ENCODE measurements at places on chromosomes 5 and 9.

DNA sequence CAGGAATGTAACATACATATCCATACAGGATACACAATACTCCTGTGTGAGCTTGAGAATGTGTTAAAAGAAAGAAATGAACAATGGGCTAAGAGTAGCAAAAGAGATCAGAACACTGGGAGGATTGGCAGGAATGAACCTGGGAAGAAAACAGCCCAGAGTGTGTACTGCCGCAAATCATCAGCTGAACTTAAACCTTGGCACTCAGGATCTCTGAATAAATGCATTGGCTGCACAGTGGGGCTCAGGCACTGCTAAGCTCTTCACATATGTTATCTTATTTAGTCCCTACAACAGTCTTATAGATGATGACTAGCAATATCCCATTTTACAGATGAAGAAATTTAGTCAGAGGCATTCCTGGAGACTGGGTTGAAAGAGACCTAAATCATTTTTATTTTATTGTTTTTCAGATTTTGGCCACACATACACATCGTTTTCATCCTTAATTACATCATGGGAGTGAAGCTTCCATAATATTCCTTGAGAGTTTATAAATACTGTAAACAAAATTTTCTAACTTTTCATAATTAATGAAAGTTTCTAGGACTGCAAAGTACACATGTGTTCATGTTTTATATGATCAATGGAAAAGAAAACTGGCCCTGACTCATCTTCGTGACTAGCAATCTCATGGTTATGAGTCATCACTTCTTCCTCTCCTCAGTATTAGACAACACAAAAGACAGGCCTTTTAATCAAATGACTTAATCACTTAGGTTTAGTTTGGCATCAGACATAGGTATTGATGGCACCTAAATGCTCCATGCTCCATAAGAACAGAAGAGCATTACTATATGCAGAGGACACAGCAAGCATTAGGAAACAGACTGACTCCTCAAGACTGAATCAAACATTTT is 59.2 kb downstream of the CDH18 start:
- DNase-seq = no peak

DNA sequence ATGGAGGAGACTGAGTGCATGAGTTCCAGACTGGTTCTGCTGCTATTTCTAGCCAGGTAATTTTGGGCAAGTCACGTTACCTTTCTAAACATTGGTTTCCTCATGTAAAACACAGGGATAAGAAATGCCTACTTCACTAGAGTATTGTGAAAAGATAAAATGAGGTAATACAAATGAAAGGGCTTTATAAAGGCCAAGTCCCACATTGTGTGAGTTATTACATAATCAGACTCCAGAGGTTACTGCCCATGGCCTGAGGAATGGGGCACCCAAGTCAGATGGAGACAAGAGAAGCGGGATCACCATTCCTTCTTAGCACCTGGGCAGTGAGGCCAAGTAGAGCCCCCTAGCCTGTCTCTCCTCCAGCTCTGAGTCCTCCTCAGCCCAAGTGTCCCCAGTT is 7.5 kb downstream of the HBEGF start:
- DNase-seq = no peak

GRCh38 chr9:134938346-134939079 is 20.8 kb upstream of the FCN1 start:
- no peak for DNase-seq

GRCh38 chr5:72065751-72066255 is 41.5 kb upstream of the MAP1B start:
- no peak for DNase-seq

DNA sequence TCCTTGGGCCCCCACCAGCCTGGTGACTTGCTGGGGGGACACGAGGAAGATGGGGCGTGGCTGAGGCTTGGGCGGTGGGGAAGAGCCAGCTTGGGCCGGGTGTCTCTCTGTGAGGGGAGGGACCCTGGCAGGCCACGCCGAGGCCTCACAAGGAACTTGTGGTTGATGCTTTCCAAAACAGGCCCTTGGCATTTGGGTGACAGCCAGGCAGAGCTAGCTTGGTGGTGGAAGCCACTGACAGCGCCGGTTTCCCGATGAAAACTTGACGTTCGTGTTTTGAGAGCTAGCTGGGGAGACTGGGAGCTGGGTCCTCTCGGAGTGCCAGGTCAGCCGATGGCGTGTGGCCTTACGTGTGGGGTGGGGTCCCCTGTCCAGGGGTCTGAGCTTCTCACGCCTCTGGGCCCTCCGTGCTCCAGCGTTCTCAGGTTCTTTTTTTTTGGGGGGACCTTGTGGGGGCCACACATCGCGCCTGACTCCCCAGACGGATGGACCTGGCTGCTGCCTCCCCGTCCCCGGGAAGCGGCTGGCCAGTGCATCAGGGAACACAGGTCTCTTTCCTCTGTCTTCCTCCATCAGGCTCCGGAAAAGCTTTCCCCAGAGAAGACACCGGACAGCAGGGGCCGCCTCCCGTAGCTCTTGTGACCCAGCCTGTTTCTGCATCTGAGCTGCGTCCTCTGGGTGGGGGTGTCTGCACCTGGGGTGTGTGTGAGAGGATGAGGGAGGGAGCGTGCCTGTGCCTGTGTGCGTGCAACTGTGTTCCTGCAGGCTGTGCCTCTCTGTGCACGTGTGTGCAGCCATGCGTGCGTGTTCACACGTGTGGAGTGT is 129.3 kb upstream of the LPCAT1 start:
- no peak for DNase-seq

GRCh38 chr5:67133776-67134175 is 62.8 kb downstream of the CD180 start:
- DNase-seq = no peak

- no peak for DNase-seq
Observed at GRCh38 chr5:126778675-126779403, 1.9 kb downstream of the LMNB1 start.

DNA sequence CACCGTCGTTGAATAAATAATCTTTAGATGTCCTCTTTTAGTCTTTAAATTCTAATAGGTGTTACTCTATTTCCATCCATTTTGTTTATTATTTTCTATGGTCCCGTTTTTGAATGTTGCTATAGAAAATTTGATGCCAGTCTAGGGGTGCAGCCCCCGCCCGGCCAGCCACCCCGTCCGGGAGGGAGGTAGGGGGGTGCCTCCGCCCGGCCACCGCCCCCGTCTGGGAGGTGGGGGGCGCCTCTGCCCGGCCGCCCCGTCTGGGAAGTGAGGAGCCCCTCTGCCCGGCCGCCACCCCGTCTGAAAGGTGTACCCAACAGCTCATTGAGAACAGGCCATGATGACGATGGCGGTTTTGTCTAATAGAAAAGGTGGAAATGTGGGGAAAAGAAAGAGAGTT is 2372.2 kb upstream of the WWC1 start:
- DNase-seq = no peak

DNA sequence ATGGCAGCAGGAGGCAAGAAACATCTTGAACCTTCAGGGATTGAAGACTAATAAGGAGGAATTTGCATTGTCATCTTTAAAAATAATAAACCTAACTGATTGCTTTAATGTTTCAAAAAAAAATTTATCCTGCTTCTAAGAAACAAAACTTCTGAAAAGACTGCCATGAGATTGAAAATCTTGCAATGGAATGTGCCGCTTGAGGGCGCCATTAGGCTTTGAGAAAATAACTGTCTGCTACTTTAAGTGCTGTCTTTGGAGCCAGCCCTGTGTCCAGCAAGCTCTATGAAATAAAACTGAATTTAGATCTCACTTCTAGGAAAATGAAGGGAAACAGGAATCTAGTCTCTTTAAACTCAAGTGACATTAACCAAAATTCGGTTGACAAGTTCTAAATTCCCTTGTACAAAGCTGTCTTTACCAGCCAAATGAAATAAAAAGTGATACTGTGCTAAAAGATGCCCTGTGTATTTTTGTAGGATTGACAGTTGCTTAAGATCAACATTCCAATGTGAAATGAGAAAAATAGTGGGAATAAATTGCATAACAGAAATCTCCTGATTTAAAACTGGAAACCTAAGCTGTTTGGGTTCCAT is 79.4 kb downstream of the ESM1 start:
- DNase-seq = peak; percentile 63

GRCh38 chr9:109730228-109730627 is 49.8 kb upstream of the PALM2AKAP2 start:
- DNase-seq = no peak

- no peak for DNase-seq
Observed at GRCh38 chr5:174601946-174602345, 122.4 kb upstream of the MSX2 start.

GRCh38 chr5:133952729-133953567 is 15.5 kb downstream of the C5orf15 start:
- DNase-seq = no peak

- DNase-seq = no peak
Observed at GRCh38 chr5:143309661-143310431, 93.6 kb downstream of the NR3C1 start.

- peak; percentile 11 for DNase-seq
Observed at GRCh38 chr5:149271716-149272563, at the start of gene AFAP1L1. Gene AFAP1L1 (plus strand): TSS chr5:149271859. CDS start chr5:149271969, 110 bp downstream.

DNA sequence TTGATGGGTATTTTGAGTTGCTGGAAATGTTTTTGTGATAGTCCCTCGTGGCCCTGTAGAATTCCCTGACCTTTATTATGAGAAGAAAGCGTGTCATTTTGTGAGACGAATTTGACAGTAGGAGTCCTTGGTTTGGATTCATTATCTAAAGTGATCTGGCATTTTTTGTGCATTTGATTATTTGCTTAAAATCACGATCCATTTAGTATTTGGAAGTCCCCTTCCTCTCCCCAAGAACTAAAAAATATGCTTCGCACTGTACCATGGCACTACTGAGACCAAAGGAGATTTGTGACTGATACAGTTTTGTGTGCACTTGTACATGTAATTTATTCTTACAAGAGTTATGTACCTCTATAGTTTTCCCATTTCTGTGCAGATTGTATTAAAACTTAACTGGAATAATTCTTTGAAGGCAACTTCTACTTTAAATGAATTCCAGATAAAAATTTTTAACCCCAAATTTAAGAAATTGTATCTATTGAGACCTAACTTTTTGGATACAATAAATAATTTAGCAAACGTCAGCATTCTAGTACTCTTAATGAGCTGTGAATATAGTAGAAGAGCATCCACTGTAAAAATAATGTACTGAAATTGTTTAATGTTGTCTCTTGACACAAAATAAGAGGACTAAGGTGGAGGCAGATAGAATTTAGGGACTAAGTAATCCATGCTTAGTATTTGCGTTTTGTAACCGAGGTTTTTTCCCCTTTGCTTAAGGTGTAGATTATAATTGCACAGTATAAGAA is 2.1 kb downstream of the MAP3K1 start:
- no peak for DNase-seq

DNA sequence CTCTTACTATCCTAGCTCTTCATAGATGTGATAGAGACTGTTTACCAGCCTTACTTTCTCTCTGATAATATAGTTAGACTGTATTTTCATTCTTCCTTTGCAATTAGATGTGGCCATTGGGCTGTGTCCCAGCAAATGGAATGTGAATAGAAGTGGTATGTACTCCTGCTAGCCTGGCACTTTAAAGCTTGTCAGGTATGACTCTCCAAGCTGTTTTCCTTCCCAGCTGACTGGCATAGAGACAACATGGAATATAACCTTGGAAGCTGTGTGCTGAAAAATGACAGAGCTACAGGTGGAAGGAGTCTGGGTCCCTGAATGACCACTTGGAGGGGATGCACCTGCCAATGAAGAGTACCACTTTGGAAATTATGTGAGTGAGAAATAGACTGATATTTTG is 116.2 kb downstream of the DIRAS2 start:
- no peak for DNase-seq

DNA sequence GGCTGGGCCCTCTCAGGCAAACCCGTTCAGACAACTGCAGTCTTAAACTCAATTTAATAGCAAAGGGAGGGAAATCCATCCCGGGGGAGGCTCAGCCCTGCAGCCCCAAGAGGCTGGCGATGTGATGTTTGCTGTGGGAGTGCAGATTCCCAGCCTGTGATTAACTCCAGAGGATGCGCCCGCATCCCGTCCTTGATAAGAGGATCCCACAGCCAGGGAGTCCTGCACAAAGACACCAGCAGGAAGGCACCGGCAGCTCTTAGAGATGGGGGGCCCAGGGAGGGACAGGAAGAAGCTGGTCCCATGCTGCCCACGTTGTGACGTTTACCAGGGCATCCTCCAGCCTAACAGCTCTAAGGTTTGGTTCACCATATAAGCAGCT is 64.7 kb downstream of the MRPL36 start:
- DNase-seq = no peak

DNA sequence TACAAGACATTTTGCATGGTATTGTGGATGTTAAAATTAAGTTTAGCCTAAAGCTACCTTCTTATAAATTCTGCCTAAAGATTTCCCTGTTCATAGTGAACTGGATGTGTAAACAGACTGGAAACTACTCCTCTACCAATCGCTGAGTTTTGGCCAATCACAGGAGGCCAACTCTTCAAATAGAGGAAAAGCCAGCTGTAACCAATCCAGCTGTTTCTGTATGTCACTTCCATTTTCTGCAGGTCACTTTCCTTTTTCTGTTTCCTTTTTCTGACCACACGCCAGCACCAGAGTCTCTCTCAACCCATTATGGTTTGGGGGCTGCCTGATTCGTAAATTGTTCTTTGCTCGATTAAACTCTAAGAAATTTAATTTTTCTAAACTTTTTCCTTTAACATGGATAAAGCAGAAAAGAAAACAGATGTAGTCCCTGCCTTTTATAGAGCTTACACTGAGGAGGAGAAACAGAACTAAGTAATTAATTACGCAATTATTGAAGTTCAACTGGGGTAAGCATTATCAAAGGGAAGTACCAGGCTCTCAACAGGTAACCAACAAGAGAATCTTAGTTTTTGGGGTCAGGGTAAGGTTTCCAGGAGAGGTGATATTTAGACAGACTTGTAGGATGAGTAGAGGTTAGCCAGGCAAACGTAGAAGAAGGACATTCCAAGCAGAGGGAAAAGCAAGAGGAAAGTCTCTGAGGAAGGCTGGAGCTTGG is 27.7 kb downstream of the RANBP3L start:
- no peak for DNase-seq

GRCh38 chr5:39638813-39639212 is 214.0 kb upstream of the DAB2 start:
- DNase-seq = no peak

GRCh38 chr9:130627051-130627450 is 37.3 kb upstream of the PRDM12 start:
- DNase-seq = no peak

DNA sequence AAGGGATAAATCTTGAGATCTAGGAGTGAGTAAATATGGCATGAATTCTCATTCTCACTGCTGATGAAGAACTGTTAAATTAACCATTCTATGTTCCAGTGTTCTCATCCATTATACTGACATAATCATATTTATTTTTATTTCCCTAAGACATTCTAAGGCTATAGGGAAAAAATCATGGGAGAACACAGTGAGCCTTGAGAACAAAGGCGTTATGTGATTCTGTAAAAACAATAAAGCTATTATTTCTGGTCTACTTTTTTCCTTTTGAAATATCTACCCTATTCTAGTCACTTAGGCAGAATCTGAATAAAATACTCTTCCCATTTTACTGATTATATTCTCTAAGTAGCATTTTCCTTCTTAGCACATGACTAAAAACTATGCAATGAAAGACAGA is 155.7 kb upstream of the ADAMTS16 start:
- no peak for DNase-seq

GRCh38 chr9:95092262-95093072 is 225.0 kb downstream of the FANCC start:
- no peak for DNase-seq

All from stimulated activated CD4-positive, alpha-beta T cell treated with anti-CD3 and anti-CD28 coated beads, Interleukin-1b, Interleukin-23, amount 100 ng/mL, for 4 hours (primary cell).